ENCODE measurements at places on chromosomes 6 and 20.
A peak's percentile ranks its signal among the peaks of the same experiment; 100 is the strongest.

DNA sequence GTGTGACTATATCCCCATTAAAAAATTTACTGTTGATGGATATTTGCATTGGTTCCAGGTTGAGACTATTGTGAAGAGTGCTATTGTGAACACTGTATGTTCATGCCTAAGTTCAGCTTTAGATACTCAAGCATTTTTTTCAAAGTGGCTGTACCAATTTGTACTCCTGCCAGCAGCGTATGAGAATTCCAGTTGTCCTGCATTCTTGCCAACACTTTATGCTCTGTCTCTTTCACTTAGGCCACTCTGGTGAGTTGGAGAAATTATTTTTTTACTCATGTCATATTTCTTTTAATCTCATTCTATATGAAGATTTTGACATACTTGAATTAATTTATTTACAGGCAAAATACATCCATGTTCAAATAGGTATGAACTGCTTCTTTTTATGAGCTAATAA is 76.2 kb downstream of the JAG1 start:
- no peak for DNase-seq

DNA sequence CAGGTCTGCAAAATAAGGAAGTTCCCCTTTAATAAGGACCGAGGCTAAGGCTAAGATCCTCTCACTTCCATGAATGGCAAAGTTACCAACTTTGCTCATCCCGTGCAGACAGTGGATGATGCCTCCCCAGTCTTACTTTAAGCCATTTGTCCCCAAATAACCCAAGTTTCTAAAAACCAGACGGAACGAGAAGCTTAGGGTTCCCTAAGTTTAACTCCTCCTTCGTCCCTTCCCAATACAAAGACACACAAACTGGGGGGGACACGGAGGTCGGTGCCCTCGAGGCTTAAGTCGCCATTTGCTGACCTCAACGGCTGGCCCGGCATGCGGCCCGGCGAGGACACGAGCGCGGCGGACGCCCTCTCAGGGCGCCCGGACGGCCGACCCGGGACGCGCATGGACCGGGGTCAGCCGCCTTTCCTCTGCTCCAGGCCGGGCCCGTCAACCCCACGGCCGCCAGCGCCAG is 527 bp downstream of the FBXO30 start:
- DNase-seq, result peak; percentile 6

- no peak for DNase-seq
Observed at GRCh38 chr6:135274561-135275293, 93.6 kb downstream of the MYB start.

DNA sequence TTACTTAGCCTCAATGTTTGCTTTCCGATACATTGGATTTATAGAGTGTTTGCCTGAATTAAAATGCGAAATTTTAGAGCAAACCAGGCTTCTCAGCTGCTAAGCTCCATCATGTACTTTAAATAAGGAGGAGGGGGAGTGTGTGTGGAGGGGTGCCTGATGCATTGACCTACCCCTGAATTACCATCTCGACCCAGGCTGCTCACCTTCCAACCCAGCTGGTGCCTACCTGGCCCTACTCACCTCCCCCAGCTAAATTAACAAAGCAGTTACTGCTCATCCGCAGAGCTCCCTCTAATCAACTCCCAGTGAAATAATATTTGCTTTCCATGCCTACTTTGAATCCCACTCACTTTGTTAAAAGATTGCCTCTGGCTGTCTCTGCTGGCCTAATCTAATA is 544.5 kb downstream of the MAFB start:
- no peak for DNase-seq

DNA sequence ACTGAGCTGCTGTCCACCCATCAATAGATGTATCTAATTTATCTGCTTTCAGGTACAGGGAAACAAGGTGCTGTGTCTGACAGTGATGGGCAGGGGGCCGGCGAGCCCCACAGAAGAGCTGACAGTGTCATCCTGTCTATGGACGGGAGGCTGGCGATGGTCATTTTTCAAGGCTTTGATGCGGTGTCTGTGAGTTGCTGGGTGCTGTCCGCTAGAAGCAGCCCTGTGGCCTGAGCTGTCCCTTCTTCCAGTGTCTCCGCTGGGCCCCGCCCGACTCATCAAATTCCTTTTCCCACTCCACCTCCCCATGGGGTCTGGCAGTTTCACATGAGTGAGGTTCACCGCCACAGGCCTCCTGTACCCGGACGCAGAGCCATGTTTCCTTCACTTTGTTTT is 161.4 kb upstream of the PMEPA1 start:
- no peak for DNase-seq

- no peak for DNase-seq
Observed at GRCh38 chr6:129544892-129545612, 164.9 kb downstream of the ARHGAP18 start.

GRCh38 chr20:437787-438486 is 24.4 kb downstream of the TBC1D20 start:
- no peak for DNase-seq

- DNase-seq, result no peak
Observed at GRCh38 chr6:74752303-74752702, 453.6 kb downstream of the COL12A1 start.
